NCI-H774 (cell line): ENCODE measurements at places on chromosomes 2 and 18.

- DNase-seq: peak; percentile 76
Measured at GRCh38 chr18:22913861-22914260, 19.3 kb upstream of the RBBP8 start.

DNA sequence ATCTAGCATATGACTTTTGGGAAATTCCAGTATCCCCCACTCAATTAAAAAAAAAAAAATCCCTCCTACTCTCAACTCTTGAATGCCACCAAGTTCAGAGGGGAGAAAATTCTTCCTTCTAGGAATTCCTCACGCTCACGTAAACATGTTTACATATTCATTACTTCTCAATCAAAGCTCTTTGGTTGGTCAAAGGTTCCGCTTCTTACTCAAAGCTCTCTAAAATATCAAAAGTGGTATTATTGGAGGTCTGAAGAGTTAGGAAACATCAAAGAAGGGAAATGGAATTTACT is 4.1 kb downstream of the DOCK10 start:
- no peak for DNase-seq

DNA sequence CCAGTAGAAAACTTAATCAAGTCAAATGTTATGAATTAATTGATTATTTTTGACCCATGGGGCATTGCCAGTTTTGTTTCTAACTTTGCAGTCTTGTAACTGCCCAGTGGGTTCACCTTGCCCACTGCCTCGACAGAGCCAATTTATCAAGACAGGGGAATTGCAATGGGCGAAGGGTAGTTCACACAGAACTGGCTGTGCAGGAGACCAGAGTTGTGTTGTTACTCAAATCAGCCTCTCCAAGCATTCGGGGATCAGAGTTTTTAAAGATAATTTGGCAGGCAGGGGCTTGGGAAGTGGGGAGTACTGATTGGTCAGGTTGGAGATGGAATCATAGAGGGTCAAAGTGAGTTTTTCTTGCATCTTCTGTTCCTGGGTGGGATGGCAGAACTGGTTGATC is 168.5 kb upstream of the COPS8 start:
- no peak for DNase-seq

DNA sequence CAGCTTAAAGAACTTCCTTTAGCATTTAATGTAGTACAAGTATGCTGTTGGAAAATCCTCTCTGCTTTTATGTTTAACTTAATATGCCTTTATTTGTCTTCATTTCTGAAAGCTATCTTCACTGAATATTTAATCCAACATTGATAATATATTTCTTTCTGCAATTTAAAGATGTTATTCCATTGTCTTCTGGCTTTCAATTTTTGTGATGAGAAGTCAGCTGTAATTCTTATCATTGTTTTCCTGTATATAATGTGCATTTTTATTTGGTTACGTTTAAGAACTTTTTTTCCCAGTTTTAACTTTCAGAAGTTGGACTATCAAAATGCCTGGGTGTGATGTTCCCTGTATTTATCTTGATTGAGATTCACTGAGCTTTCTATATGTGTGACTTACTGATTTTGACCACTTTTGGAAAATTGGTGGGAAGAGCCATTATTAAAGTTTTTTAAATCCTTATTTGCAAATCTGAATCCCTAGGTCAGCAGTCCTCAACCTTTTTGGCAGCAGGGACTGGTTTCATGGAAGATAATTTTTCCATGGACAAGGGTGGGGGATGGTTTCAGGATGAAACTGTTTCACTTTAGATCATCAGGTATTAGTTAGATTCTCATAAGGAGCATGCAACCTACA is 241.0 kb downstream of the TNS1 start:
- DNase-seq: no peak

GRCh38 chr2:108449410-108450130 is 564 bp downstream of the GCC2 start:
- peak; percentile 14 for DNase-seq

GRCh38 chr2:86274265-86274917 is 63.0 kb downstream of the REEP1 start:
- no peak for DNase-seq

- no peak for DNase-seq
Measured at GRCh38 chr2:238094438-238095022, 5.6 kb upstream of the ESPNL start.
